Upper lobe of right lung (tissue), 1 donor: ENCODE measurements at places on chromosomes 11 and 22. TPM values are rescaled to one million over a fixed set of nuclear protein-coding genes. Genes with fewer than 3 reads are reported as not detected.

Gene TEAD1
- total RNA-seq = 72.3 TPM

Gene TPP1
- 207 TPM for total RNA-seq

Gene MEI1
- 2.3 TPM for total RNA-seq

Gene APLNR
- 1.2 TPM for total RNA-seq
